Forelimb muscle (tissue), 1 donor: ENCODE measurements at places on chromosomes 16 and 17. TPM values are rescaled to one million over a fixed set of nuclear protein-coding genes. Genes with fewer than 3 reads are reported as not detected.

GRCh38 chr16:11609474-11610120 is 22.9 kb upstream of the LITAF start:
- no peak for DNase-seq

GRCh38 chr17:49292901-49293300 is 62.3 kb upstream of the PHOSPHO1 start:
- no peak for DNase-seq

DNA sequence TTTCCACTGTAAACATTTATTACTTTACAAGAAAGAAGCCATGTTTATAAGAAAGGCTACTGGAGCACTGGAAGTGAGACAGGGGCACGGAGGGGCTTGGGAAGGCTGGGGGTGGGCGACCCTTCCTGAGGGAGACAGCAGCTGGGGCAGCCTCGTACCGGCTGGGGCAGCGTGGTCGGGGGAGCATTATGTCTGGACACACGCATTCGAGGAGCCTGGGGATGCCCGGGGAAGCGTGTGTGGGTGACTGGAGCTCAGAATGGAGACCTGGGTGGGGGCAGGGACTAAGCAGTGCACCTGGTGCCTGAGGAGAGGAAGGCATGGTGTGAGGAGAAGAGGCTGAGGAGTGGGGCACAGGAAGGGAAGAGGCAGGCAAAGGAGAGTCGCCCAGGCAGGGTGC is 64.5 kb downstream of the SRCIN1 start:
- DNase-seq, result no peak

- DNase-seq, result no peak
Observed at GRCh38 chr17:82913304-82914043, 73.7 kb upstream of the ZNF750 start.

DNA sequence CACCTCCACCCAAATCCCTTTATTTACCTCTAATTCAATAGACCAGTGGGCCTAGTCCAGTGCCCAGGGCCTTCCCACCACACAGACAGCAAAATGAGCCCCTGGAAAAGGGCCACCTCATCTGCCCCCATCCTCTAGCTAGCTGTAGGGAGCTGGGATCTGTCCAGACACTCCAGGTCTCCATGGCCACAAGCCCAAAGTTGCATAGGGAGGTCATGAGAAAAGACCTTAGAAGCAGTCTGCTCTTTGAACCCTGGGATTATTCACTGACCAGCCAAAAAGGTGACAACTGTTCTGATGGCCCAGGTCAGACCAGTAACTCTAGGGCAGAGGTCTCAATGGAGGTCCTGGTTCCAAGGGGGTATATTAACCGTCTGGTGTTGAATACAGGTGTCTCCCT is 2.0 kb downstream of the CUEDC1 start:
- DNase-seq, result no peak

- no peak for DNase-seq
Observed at GRCh38 chr17:49760932-49761558, 2.9 kb downstream of the FAM117A start.

- no peak for DNase-seq
Observed at GRCh38 chr16:14302031-14302398, 230.9 kb downstream of the MRTFB start.

DNA sequence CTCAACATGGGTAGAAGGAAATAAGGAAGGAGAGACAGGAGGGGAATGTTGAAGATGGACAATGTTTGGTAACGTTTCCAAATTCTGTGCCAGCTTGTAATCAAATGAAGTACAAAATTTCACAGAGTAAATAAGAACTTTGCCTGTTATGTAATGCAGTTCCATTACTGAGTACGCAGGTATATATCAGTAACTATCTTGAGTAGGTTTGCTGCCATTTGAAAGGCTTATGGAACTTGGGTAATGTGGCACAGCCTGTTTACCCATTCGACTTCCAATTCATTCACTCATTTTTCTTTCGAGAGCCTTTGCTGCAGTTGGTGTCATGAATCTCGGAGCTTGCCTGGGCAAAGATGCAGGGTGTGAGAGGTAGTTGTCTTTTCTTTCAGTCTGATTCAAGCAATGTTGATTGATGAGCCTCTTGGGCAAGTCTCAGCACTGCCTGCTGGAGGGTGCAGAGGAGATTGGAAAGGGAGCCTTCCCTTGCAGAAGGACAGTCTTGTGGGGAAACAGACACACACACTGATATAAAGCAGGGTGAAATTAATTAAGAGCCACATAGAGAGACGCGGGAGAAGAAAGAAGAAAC is 53.4 kb downstream of the ZNF18 start:
- DNase-seq, result no peak

GRCh38 chr16:19417640-19418039 is at the start of gene TMC5:
Gene TMC5, plus strand, starts transcription at chr16:19417883. Its CDS starts 22,156 bp downstream, at chr16:19440039.
- no peak for DNase-seq

- DNase-seq, result no peak
Observed at GRCh38 chr16:969508-970385, 1.0 kb downstream of the LMF1 start.

DNA sequence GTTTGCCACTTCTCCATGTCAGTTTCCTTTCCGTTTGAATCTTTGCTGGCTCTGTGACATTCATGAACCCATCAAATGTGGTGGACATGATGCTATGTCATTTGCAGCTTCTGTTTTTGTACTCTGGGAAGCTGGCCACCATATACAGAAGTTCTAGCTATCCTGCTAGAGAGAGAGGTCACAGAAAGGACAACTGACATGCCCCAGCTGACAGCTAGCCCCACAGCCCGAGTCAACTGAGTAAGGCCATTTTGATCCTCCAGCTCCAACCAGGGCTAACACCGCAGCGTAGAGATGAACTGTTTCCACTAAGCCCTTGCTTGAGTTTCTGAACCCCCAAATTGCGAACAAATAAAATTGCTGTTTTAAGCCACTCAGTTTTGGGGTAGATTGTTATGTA is 33.8 kb downstream of the CCDC42 start:
- no peak for DNase-seq

- DNase-seq, result no peak
Observed at GRCh38 chr17:5775098-5775497, 190.8 kb upstream of the NLRP1 start.

- DNase-seq, result no peak
Observed at GRCh38 chr16:9112166-9112843, 20.9 kb downstream of the HAPSTR1 start.

DNA sequence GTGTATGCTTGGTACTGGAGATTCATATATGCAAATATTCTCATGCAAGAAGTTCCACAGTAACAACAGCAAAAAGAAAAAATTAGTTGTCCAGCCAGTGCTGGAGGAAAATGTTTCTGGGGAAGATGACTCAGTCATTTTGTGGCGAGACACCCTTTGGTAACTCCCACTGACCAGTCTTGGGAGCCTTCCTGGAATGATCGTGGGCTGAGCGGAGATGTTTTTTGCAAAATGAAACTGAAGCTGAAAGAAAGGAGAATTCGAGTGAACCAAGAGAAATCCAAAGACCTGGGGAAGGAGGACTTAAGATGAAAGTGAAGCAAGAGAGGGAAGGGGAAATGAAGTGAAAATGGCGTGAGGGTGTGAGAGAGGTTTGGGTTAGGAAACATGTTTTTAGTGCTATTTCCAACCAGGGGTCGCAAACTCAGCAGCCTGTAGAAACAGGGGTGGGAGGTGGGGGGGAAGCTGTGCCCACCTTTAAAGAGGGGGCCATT is 5.2 kb downstream of the ITPRIPL2 start:
- no peak for DNase-seq

GRCh38 chr16:80285104-80285503 is 255.7 kb upstream of the DYNLRB2 start:
- no peak for DNase-seq

DNA sequence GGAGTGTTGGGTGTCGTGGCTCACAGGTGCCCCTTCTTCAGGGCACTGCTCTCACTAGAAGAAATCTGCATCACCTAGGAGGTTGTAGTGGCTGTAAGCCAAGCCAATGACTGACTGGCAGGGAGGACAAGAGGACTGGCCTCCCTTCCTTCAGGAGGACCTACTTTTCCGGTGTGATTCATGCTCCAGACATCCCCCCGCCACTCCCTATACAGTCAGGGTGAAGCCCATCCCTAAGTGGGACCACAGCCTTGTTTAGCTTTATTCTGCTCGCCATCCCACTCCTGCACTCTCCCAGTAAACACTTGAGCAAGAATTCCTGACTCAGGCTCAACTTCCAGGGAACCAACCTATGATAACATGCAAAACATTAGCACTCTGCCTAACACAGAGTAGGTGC is 67.0 kb downstream of the PLCG2 start:
- DNase-seq, result no peak

DNA sequence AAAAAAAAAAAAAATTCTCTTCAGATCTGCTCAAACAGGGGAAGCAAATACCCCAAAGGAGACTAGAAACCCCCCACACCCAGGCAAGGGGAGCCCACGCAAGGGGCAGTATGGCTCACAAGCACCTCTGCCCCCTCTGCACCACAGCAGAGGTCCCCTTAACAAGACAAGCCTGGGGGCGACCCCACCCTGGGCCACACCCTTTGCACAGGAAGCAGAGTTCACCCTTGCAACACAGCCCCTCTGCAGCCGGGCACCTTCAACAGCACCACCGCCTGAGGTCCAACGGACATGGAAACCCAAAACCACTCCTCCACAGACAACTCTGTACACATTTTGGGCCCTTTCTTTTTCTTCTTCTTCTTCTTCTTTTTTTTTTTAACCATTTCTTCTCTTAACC is 12.8 kb downstream of the AXIN1 start:
- DNase-seq, result no peak

DNA sequence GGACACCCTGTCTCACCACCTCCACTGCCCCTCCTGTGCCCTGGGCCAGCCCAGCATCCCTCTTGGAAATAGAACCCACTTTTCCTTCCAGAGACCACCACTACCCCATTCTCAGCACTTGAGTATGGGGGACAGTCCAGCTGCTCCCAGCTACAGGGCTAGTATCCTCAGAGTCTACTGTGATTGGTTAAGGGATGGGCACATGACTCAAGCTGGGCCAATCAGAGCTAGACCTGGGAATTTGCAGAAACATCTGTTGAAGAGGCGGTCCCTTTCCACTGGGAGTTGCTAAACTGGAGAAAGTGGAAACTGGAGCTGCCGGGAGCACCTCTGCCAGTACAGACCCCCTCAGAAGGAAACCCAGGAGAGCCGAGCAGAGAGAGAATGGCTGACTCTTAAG is 156.6 kb downstream of the GSG1L start:
- no peak for DNase-seq

DNA sequence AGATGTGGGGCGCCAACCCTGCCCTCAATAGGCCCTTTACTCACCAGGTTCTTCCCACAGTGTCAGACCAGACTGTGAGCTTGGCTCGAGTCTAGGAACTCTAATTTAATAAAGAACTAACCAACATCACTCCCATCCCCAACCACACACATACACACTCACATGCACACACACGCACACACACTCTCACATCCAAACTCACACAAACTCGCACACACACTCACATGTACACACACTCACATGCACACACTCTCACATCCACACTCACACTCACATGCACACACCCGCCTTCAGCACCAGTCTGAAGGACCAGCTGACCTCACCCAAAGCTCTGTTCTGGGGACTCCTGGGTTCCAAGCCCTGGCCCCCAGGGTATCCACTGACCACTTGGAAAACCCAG is 63.8 kb downstream of the COG7 start:
- no peak for DNase-seq

DNA sequence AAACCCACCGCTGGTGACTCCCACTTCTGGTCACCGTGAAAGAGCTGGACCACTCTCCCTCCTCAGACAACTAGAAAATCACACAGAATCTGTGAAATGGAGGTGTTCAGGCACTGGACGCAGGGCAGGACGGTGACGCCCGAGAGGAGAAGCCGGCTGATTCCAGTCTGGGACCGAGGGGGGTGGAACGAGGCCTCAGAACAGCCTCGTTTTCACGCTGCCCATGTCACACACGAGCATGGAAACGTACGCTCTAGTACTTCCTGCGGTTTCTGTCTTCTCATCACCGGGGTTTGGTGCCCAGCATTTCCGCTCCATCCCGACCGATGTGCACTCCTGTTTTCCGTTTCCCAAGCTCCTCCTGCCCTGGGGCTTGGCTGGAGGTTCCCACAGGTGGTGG is 101.8 kb upstream of the METRNL start:
- no peak for DNase-seq

- no peak for DNase-seq
Observed at GRCh38 chr16:67942200-67942509, 1.8 kb downstream of the LCAT start.

- DNase-seq, result no peak
Observed at GRCh38 chr16:28549301-28549899, 4.3 kb upstream of the SGF29 start.

KRTAP4-5 gene
- polyA plus RNA-seq, result not detected

CCL2 gene
- polyA plus RNA-seq, result 51.6 TPM

COTL1 gene
- polyA plus RNA-seq, result 21.5 TPM

TOP2A gene
- 53.9 TPM for polyA plus RNA-seq

ZSCAN10 gene
- 0.08 TPM for polyA plus RNA-seq

SPSB3 gene
- 24.6 TPM for polyA plus RNA-seq

KRT20 gene
- not detected for polyA plus RNA-seq

CDH1 gene
- polyA plus RNA-seq, result 1.2 TPM

HP gene
- 0.39 TPM for polyA plus RNA-seq

TBX21 gene
- polyA plus RNA-seq, result 0.29 TPM

P2RX1 gene
- 2.3 TPM for polyA plus RNA-seq

ITGAD gene
- 0.78 TPM for polyA plus RNA-seq
